ENCODE measurements at places on chromosomes 7 and 10.

GRCh38 chr10:52541006-52541473, 227.0 kb downstream of the DKK1 start:
- DNase-seq: no peak

DNA sequence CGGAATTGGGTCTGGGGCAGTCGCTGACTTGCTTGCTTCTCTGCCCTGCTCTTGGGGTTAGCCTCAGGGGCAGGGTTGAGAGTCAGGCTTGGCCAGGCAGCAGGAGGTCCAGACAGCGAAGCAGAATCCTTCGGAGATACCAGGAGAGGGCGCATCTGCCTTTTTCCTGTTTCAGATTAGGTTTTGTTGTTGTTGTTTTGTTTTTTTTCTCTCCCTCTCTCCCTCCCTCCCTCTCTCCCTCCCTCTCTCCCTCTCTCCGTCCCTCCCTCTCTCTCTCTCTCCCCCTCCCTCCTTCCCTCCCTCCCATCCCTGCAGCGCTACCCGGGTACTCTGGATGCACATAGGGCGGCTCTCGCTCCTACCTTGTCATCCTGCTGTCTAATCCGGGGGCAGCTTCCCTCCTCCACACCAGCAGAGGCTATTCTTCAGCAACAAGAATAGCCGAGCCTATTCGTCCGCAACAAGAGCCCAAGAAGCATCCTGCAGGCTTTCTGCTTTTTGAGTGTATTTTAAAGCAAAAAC, 758 bp upstream of the OPTN start:
- DNase-seq: peak; percentile 43

- DNase-seq: peak; percentile 30
Observed at GRCh38 chr7:95476904-95477594, 8.7 kb upstream of the ASB4 start.

DNA sequence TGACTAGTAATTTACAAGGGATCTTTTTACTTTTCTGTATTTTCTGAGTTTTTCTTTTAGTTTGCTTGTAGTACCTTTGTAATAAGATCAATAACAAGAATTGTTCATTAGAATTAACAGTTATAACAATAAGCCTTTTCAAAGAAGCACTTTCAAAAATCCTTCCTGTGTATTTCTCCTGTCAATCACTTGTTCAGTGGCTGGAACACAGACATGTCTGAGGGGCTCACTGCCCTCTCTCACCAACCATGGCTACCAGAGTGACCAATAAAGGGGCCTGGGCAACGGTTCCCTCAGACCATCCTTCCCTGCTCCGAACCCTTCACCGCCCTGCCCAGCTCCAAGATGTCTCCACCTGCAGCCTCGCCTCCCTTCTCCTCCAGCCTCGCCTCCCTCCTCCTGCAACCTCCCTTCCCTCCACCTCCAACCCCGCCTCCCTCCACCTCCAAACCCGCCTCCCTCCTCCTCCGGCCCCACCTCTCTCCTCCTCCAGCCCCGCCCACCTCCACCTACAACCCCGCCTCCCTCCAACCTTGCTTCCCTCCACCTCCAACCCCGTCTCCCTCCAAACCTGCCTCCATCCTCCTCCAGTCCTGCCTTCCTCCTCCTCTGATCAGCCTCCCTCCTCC, 353.4 kb downstream of the TNS3 start:
- no peak for DNase-seq

DNA sequence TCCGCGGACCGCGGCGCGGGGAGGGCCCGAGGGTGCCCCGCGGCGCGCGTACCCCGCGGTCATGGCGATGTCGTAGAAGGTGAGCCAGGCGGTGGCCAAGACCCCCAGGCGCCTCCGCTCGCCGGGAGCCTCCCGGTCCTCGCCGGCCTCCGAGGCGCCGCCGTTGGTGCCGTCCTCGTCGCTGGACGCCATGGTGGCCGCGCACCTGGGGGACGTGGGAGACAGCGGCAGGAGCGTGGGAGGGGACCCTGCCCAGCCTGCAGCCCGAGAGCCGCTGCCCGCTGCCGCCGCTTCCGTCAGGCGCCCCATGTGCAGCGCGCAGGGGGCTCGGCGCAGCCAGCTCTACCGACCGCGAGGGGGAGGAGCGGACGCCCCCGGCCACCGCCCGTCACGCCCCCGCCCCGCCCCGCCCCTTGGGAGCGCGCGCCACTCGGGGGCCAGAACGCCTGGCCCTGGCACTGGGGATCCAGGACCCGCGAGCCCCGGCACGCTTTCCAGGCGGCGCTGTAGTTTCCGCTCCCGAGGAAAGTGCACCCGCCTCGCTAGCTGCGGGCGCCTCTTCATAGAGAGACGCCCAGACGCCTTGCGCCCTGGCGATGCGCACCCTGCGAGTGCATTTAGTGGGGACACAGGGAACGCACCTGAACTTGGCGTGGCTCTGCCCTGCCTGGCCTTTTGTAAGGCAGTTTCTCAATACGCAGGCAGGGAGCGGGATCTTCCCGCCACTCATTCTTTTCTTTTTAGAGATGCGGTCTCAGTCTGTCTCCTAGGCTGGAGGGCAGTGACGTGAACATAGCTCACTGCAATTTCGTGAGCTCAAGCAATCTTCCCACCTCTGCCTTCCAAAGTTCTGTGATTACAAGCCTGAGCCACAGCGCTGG, at the start of gene HACD1:
HACD1 (minus strand) TSS at position 344 of the 881 bp plus-strand sequence; CDS start at position 309, 35 bp downstream.
- peak; percentile 60 for DNase-seq

All from activated naive CD8-positive, alpha-beta T cell treated with anti-CD3 and anti-CD28 coated beads, Interleukin-2, amount 50 U/mL, for 24 hours (primary cell).